ENCODE measurements at places on chromosomes 13 and 19. TPM values are rescaled to one million over a fixed set of nuclear protein-coding genes. Genes with fewer than 3 reads are reported as not detected.
A peak's percentile ranks its signal among the peaks of the same experiment; 100 is the strongest.

- DNase-seq, result no peak
Measured at GRCh38 chr19:4429771-4430171, 27.3 kb downstream of the CHAF1A start.

DNA sequence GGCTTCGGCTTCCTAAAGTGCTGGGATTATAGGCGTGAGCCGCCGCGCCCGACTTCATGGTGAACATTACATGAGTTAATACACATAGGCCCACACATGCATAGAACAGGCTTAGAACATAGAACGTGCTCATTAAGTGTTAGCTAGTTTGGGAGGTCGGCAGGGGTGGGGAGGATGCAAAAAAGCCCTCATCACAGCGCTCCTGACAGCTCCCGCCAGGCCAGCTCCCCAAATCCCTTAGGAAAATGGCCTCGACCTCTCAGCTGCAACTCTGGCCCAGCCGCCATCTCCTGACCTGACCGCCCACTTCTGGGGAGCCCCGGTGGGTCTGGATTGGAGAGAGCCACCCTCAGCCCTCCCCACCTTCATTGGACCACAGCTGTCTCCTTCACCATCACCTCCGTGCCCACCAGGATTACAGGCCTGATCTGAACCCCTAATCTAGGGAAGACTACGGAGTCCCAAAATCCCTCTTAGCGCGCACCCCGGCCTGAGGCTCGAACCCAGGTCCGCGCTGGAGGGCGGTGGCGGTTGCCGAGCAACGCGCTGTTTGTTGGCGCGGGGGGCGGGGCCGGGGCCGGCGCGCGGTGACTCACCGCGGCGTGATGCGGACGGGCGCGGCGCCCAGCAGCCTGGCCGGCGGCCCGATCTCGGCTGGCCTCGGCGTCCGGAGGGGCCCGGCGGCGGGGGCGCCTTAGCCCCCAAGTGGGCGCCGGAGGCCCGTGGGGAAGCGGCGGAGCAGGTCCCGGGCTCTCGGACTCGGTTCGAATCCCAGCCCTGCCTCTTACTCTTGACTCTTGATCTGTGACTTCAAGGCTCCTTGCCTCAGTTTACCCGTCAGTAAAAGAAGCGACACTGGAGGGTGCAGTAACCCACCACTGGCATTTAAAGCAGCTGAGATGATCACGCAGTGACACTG lies 26.7 kb upstream of the NANOS3 start:
- no peak for DNase-seq

DNA sequence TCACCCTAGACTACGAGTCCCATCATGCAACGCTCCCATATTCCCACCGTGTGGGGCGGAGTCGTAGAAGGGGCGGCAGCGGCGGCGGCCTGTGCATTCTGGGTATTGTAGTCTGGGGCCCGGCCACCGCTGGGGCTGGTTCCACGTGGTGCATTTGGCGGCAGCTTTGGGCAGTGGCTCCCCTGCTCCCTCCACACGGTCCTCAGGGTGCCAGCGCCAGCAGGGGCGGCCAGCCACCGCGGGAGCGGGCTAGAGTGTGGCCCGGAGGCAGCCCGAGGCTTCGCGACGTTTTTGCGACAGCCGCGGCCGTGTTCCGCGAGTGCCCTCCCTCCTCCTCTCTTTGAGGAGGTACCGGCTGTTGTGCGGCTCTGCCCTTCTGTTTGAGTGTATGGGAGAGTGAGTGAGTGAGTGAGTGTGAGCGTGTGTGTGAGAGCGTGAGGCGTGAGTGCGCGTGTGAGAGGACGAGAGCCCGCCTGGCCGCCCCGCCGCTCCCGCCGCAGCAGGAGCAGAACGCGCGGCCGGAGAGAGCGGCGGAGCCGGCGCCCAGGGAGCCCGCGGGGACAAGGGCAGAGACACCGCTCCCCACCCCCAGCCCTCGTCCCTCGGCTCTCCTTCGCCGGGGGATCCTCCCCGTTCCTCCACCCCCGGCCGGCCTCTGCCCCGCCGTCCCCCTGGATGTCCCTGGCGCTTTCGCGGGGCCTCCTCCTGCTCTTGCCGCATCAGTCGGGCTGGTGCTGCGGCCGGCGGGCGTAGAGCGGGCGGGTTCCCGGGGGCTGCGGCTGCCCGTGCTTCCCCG lies at the start of gene CDK8:
Gene CDK8, plus strand, starts transcription at position 343 of the 796 bp plus-strand sequence. CDS start 513 bp downstream, outside the sequence.
- peak; percentile 92 for DNase-seq

DNA sequence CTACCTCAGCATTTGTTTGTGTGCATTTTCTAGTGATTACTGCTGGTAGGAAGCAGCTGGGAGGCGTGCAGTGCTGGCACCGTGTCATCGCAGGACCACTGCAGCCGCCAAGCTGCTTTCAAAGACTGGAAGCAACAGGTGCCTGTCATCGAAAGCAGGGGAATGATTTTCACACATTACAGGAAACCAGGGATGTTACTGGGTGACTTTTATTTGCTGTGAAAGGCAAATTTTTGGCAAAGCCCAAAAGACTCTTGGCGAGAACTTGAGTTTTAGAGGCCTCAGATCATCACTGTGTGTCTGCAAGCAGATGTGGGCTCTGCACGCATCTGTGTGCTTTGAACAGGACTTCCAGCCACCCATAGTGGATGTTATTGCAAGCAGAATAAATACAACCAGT lies 176.4 kb downstream of the FLT1 start:
- DNase-seq, result no peak

- DNase-seq, result no peak
Measured at GRCh38 chr19:42161616-42162263, 29.5 kb upstream of the POU2F2 start.

- DNase-seq, result no peak
Measured at GRCh38 chr19:18488838-18489626, 32.8 kb downstream of the ELL start.

GRCh38 chr13:31044364-31045285 lies 112.2 kb downstream of the TEX26 start:
- peak; percentile 62 for DNase-seq

- DNase-seq, result no peak
Measured at GRCh38 chr13:47166336-47166735, 269.5 kb upstream of the HTR2A start.

GRCh38 chr13:98930151-98930591 lies 47.7 kb downstream of the DOCK9 start:
- DNase-seq, result no peak

DNA sequence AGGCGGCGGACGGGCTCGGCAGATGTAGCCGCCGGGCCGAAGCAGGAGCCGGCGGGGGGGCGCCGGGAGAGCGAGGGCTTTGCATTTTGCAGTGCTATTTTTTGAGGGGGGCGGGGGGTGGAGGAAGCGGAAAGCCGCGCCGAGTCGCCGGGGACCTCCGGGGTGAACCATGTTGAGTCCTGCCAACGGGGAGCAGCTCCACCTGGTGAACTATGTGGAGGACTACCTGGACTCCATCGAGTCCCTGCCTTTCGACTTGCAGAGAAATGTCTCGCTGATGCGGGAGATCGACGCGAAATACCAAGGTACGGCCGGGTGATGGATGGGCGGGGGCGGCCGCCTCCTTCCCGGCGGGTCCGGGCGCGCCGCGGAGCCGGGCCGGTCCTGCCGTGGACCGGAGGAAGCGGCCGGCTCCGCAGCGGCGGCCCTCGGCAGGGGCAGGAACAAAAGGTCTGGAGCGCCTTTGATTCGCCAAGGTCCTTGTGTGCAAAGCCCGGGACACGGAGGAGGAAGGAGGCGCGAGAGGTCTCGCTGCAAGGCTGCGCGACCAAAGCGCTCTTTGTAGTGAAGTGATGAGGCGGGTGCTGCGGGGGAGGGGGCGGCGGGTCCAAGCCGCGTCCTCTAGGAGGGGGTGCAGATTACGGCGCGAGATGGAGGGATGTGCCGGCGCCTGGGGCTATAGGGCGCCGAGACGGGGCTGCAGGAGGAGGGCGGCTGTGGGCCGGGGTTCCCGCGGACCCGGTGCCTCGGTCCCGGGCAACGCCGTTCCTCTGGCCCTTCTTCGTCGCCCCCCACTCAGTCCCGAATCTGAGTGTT lies 689 bp downstream of the ING1 start:
- no peak for DNase-seq

GRCh38 chr13:98537306-98537705 lies 39.6 kb downstream of the STK24 start:
- DNase-seq, result no peak

DNA sequence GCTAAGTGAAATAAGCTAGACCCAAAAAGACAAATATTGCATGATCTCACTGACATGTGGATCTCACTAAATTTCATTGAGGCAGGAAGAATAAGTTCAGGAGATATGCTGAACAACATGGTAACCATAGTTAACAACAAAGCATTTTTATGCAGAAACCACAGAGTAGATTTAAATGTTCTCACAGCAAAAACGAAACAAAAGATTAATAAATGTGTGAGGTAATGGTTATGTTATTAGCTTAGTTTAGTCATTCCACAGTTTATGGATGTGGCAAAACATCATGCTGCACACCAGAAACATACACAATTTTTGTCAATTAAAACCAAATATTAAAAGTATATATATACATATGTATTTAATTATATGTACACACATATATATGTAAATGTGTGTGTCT lies 765.8 kb downstream of the SLITRK5 start:
- no peak for DNase-seq

Gene ZNF681
- polyA plus RNA-seq, result 6.7 TPM

Gene CLEC17A
- polyA plus RNA-seq, result 0.23 TPM

Gene LILRB5
- polyA plus RNA-seq, result 2.4 TPM

Gene ZNF253
- polyA plus RNA-seq, result 33.1 TPM

All from left renal cortex interstitium (tissue), 4 donors.